ENCODE measurements at places on chromosomes 3 and 15. TPM values are rescaled to one million over a fixed set of nuclear protein-coding genes. Genes with fewer than 3 reads are reported as not detected.

SEMA3G gene
- under 0.01 TPM for total RNA-seq

ST3GAL6 gene
- 2.6 TPM for total RNA-seq

IFT122 gene
- total RNA-seq, result 16.9 TPM

DZIP1L gene
- total RNA-seq, result 16.9 TPM

DCLK3 gene
- under 0.01 TPM for total RNA-seq
